ENCODE measurements at places on chromosomes 3 and 15.

DNA sequence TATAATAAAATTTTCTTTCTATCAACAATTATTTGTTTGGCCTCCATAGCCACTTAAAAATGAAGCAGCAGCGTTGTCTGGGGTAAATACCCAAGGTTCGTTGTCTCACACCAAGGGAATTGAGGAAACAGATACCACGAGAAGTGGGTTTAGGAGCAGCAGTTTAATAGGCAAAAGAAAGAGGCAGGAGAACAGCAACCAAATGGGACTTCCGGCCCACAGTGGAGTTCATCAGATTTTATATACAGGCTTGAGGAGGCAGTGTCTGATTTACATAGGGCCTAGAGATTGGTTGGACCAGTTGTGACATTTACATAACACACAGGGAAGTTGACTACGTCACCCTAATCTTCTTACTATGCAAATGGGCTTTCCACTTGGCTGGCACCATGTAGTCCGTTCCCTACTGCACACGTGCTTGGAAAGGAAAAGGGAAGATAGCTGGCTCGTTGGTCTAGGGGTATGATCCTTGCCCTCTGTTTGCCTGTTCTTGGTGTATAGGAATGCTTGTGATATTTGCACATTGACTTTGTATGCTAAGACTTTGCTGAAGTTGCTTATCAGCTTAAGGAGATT is 61.5 kb upstream of the SETMAR start:
- no peak for DNase-seq

DNA sequence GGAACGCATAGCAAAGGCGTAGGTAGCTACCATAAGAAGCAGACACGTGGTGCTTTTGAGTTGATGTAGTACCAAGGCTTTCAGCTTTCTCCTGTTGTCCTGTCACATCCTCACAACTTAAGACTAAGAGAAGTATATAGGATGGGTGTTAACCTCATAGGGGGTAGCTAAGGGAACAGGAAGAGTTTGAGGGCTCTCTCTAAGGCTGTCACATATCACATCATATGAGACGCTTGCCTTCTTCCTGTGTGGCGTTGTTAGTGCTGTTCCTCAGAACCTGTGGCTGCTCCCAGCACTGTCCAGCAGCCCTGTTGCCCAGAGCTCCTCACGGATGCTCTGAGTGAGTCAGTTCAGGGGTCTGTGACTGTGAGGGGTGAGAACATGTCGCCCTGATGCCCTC is 14.7 kb downstream of the DHX30 start:
- no peak for DNase-seq

DNA sequence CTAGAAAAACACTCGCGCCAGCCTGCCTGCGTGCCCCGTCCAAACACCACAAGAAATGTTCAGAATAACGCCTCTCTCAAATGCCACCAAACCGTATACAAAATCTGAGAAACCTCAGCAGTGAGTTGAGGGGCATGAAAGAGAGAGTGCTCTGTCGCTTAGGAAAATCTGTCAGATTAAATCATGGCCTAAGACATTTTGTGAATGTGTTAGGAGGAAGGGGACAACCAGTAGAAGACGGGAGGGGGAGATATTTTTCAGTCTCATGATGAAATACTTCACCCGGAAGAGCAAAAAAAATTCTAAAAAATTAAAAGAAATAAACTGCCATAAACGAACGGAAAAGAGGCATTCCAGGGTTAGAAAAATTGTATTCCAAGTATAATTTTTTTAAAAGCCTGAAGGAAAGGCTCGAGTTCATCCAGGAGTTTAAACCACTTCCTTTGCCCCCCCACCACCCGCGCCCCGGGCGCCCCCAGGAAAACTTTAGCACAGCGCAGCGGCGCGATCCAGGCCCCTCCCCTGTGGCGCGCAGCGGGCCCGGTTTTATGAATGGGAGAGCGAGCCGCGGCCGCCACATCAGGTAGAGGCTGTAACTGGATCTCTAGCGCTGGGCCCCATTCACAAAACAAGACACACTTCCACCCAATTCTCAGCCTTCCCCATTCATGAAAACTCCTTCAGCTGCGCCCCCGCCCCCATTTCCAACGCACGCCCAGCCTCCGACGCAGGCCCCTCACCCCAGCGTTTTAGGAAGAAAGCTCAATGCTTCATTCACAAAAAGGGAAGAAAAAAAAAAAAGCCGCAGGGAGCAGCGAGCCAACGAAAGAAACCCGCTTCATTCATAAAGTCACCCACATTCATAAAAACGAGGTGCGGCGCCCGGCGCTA is 1.4 kb downstream of the ETV5 start:
- DNase-seq, result peak; percentile 58

DNA sequence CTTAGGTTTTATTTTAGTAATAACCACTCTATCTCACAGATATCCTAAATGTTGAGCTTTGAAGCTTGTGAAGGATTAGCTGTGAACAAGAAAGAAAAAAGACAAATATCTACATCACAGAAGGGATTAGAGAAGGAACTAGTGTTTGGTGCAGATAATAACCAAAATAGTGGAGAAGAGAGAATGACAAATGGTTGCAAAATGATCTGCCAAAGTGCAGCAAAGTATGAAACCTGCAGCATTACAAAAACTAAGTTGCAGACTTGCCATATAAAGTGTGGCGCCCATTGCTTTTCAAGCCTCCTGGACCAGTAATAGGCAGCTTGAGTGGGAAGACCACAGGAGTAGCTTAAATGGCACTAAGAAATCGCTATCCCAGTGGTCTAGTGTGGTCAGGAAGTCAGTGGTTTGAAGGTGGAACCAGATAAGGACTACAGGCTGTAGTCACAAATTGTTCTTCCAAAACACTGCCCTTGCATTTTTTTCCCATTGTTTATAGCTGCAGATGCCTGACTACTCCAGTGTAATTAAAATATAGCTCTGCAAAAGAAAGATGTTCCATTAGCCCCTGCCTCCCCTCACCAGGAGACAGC is 20.7 kb downstream of the TPM1 start:
- no peak for DNase-seq

GRCh38 chr3:148697306-148698189 is at the start of gene AGTR1:
Gene AGTR1, plus strand, starts transcription at chr3:148697903. Its CDS starts 43,133 bp downstream, at chr3:148741036.
- peak; percentile 14 for DNase-seq

DNA sequence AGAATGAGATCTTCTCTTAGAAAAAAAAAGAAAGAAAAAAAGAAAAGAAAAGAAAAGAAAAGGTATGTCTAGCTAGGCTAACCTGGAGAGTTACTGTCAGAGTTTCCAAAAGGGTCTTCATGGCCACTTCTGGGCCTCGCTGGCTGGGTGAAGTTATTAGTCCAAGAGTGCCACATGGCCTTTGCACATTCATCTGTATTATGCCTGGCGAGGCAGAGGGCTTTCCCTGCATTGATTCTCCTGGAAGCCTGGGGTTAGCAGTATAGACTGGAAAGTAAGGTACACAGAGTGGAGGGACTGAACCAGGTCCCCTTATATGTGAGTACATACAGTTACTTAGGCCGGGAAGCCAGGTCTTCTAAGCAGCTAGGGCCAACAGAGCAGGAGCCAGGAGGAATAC is 54.8 kb upstream of the CGNL1 start:
- DNase-seq, result no peak

- peak; percentile 26 for DNase-seq
Observed at GRCh38 chr3:187120326-187120725, 19.0 kb downstream of the RPL39L start.

DNA sequence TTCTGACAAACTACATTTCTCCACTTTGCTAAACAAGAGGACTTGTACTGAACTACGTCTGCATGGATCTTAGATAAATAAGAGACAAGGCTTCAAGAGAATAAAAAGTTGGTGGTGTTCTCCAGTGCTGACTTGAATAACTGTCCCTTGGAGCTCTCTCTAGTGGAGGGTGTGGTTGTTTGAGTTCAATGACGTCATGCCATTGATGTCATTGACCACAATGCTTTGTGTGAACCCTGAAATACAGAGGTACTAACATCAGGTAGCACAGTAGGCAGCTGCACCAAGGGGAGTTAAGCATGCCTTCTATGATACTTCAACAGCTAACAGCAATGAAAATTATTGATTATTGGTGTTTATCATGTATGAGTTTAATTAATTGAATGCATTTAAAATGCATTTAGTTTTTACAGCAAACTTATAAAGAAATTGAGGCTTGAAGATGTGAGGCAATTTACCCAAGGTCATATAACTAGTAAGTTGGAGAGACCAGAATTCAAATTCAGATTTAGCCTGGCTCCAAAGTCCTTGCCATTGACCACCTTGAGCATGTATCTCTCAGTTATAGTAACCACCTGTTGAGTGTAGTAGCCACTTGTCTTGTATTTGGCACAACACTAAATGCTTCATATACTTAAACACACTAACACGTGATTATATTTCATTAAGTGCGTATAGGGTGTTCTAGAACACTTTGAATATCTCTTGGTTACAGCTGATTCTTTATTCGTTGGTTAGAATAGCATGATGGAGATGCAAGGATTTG is 126.0 kb upstream of the ANKRD28 start:
- no peak for DNase-seq

GRCh38 chr3:193851941-193852674 is 259.1 kb downstream of the OPA1 start:
- DNase-seq, result no peak

DNA sequence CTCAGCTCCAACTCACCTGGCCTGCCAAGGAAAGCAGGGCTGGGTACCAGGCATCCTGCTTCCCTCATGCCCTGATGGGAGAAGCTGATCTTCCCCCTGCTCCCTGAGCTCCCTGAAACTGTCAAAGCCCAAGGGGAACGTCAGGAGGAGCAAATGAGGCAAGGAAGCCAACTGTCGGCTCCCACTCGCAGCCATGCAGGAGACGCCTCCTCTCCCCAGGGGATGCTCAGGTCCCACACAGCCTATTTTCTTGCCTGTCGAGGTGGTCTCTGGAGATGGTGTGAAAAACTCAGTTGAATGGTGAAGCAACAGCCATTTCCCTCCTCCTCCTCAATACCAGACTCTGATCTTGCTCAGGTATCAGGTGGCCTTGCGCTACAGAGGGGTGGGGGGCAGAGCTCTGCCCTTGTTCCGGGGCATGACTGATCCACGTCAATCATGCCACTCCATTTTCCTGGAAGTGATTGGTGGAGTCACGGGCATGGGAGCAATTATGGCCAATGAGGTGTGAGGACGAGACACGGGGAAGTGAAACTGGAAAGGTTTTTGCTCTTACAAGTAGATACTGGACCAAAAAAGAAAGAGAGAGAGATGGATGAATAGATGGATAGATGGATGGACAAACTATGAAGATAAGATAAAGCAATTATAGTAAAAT is 58.2 kb downstream of the SLC6A1 start:
- no peak for DNase-seq

DNA sequence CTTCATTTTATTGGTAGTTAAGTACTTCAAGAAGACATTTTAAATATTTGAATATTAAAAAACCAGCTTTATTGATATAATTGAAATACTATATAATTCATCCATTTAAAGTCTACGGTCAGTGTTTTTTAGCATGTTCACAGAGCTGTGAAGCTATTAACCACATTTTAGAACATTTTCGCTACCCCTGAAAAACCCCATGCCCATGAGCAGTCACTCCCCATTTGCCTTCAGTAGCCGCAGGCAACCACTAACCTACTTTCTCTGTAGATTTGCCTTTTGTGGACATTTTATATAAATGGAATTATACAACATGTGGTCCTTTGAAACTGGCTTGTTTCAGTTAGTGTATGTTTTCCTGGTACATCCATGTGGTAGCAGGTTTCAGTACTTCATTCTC is 55.7 kb downstream of the GPR171 start:
- DNase-seq, result no peak

DNA sequence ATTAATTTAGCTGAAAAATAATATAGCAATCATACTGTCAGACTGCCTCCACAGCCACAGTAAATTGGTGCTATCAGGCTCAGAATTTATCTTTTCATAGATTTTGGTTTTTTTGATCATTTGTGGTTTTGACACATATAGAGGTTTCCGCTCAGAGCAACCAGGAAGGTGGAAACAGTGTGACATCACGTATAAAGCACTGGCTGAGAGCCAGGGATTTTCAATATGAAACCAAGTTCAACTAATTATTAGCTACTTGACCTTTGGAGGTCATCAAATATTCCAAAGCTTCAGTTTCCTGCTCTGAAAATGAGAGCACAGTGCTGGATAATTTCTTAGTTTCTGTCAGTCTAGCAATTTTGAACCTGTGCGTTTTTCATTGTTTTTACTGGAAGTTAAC is 433.8 kb upstream of the SUCLG2 start:
- no peak for DNase-seq

GRCh38 chr15:81284256-81285031 is 39.5 kb downstream of the STARD5 start:
- peak; percentile 23 for DNase-seq

GRCh38 chr3:16839271-16840100 is 45.3 kb upstream of the PLCL2 start:
- no peak for DNase-seq

GRCh38 chr3:151107177-151107576 is 21.7 kb downstream of the MED12L start:
- no peak for DNase-seq

DNA sequence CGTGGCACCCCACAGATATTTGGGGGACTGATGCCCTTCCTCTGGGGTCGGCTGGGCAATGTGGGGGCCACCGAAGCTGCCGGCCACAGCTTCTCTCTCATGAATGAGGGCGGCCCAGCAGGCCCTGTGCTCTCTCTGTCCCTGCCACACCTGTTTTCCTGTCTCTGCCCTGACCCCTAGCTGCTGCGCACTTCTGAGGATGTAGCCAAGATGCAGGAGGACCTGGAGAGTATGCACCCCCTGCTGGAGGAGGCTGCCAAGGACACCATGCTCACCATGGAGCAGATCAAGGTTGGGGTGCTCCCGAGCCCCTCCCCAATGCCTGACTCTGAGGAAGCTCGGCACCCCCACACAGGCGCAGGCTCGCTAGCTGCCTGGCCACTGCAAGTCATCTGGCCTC is 59.7 kb downstream of the SEMA3G start:
- peak; percentile 11 for DNase-seq

DNA sequence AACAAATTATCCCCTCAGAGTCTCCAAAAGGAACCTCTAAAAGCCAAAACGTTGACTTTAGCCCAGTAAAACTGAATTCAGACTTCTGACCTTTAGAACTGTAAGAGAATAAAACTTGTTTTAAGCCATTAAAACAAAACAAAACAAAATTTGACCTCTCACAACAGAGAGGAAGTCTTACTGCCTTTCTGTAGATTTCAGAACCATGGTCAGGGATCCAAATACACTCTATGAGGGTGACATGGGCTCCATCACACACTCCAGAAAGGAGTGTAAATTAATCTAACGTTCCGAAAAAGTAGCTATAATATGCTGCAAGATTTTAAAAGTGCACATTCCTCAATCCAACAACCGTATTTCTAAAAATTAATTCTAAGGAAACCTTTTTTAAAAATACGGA is 19.2 kb upstream of the RPL14 start:
- DNase-seq, result no peak

DNA sequence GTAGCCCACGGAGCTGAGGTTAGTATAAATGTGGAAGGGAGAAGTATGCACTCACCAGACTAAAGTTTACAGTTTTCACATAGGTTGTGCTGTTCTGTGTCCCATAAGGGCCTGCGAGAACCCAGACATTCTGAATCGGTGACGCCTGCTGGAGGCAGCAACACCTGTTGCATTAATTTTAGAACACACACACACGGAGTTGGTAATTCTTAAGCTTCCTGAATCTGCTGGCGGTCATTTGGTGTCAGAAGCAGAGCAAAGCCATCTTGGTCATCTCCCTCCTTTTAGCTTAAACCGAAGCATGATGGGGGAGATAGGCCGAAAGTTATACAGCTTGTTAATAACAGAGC is 41.1 kb upstream of the AP3B2 start:
- DNase-seq, result peak; percentile 2
